ENCODE measurements at places on chromosomes 13 and 19.

DNA sequence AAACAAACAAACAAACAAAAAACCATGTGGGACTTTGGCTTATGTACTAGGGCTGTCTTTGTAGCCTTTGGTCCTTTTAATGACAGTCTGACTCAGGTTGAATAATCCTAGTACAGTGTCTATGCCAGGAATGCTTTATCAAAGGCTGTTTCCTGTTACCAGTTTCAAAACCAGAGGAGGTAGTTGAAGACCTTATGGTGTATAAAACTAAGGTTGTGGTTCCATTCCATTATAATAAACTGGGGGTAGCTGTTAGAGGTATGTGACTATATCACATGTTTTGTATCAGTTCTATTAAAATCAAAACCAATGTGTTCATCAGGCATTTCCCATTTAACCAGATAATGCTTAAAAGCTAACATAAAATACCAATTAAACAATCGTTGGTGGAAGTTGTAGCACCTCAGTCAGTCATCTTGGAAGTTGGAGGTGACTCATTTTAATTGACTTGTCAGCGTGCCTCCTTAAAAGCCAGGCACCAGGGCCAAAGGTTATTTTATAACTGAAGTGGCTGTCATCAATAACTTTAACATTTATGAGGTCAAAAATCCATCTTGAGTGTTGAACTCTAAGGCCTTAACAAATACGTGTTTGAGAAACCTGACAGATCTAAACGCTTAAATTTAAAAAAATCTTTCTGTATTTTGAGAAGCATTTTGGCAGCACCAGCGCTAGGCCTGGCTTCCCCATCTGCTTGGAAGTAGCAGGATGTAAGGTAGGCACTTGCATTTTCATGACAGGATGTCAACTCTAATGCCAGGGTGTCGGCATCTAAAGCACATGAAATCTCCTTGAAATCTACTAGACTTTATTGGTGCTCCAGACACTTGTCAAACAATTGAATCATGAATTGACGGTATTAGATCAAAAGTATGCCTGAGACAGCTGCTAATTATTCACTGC, 162.5 kb downstream of the LMO7 start:
- DNase-seq, result no peak

- no peak for DNase-seq
Observed at GRCh38 chr13:49683489-49683888, 7.8 kb downstream of the EBPL start.

- DNase-seq, result no peak
Observed at GRCh38 chr13:41419206-41419605, 38.1 kb upstream of the RGCC start.

DNA sequence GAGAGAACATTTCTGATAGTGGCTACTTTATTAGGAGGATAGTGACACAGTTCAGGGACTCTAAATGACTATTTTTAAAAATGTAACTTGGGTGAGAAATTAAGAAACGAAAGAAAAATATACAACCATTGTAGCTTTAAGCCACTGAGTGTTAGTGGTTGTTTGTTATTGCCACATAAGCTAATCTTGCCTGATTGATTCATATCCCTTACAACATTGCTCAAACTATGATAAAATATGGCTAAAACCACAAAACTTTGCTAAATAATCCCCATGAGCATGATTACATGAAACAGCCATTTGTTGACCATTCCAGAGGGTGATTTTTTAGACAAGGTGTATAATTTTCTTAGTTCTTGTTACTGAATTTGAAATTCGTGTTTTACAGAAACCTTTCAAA, 343.4 kb downstream of the SLITRK5 start:
- DNase-seq, result no peak
